NCI-H524 (cell line): ENCODE measurements at places on chromosomes 16 and 17.

DNA sequence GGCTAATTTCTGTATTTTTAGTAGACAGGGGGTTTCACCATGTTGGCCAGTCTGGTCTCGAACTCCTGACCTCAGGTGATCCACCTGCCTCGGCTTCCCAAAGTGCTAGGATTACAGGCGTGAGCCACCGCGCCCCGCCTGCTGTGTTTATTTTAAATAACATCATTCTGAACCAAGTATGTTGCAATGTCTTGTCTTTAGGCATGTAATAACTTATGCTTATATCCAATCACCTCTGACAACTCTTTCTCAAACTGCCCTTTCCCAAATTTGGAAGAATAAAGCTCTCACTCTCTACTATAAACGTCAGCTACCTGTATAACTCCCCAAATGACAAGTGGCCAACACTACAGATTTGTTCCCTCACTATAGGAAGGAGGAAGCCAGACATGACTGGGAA lies 103.1 kb upstream of the FA2H start:
- no peak for DNase-seq

DNA sequence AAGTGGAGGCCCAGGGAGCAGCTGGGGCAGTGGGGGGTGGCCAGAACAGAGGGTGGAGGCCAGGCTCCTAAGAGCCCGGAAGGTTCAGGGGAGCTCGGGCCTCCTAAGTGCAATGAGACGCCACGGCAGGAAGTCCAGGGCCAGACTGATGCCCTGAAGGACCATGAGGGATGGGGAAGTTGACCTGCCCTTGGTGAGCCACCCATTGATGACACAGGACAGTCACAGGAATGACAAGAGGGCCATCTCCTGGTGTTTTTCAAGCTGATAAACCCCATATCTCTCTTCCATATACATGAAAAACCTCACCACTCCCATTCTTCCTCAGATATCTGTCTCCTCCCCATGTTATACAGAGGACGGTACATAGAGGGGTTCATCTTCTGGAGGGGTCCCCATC lies 5.8 kb upstream of the MRPL58 start:
- DNase-seq: no peak

DNA sequence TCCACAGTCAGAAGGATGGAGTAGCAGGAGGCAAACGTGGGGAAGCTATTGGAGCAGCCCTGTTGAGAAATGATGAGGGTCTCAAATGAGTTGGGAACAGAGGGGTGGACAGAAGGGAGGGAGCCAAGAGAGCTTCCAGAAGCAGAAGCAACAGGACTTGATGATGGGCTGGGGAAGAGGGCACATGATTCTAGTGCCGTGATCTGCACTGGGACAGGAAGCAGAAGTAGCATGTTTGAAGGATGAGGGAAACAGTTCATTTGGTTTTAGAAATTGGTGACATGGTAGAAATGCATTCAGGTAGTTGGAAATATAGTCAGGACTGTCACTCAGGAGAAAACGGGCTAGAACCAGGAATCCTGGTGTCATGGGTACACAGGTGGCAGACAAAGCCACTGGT lies 19.4 kb downstream of the EMP2 start:
- no peak for DNase-seq

DNA sequence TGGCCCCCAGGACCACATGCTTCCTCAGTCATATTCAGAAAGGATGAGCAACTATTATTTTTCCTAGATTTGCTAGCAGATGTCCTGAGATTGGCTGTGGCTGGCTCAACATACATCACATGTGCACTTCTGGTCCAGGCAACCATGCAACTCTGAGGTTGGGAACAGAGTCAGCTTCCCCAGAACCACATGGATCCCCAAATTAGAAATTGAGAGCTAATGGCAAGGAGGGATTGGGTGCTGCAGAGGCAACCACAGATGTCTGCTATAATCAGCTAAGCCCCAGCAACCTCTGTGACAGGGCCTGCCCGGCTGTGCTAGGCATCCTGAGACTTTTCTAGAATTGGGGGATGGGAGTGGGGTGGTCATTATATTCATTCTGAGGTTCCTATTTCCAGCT lies 33.8 kb upstream of the CLEC18A start:
- no peak for DNase-seq

GRCh38 chr16:76035689-76036088 lies 241.5 kb upstream of the CNTNAP4 start:
- no peak for DNase-seq

- DNase-seq: no peak
Observed at GRCh38 chr17:69679829-69680228, 265.3 kb downstream of the MAP2K6 start.
